ENCODE measurements at places on chromosomes 16 and 17.

- no peak for DNase-seq
These were observed at the start of gene HOXB9 for GRCh38 chr17:48626245-48627117. TSS of gene HOXB9 (minus strand) at chr17:48626358. CDS start at chr17:48626269, 89 bp downstream.

DNA sequence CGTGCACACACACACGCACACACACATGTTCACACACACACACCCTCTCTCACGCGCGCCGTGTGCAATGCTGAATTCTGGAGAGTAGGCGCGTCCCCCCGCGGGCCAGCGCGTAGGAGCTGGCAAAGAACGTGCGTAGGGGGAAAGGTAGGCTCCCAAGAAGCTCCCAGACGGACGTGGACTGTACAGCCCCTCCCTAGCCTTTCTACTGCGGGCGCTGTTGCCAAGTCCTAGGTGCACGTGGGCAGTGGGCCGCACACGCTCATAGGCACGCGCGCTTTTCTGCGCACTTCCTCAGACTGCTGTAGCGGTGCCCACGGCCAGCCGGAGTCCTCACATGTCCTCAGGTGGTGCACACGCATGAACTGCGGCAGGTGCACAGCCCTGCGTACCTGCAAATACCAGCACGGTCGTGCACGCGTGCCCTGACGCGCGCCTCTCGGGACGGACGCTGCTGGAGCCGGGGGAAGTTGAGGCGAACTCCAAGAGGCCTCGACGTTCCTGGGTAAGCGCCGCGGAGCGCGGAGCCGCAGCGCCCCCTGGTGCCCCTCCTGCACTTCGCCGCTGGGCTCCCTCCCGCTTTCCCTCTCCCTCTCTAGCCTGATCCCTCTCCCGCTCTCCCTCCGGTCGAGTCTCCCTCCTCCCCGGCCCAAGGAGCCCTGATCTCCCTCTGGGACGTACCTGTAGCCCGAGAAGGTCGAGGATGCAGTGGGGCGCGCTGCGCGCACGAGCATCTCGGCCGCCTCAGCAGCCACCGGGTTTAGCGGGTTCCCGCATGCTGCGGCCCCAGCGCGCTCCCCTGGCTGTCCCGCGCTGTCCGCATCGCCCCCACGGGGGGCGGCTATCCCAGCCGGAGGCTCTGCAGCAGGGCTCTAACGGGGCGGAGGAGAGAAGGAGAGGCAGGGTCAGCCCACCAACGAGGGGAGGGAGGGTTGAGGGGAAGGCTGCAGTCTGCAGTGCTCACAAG is 749 bp downstream of the GRIN2A start:
- DNase-seq, result peak; percentile 29

DNA sequence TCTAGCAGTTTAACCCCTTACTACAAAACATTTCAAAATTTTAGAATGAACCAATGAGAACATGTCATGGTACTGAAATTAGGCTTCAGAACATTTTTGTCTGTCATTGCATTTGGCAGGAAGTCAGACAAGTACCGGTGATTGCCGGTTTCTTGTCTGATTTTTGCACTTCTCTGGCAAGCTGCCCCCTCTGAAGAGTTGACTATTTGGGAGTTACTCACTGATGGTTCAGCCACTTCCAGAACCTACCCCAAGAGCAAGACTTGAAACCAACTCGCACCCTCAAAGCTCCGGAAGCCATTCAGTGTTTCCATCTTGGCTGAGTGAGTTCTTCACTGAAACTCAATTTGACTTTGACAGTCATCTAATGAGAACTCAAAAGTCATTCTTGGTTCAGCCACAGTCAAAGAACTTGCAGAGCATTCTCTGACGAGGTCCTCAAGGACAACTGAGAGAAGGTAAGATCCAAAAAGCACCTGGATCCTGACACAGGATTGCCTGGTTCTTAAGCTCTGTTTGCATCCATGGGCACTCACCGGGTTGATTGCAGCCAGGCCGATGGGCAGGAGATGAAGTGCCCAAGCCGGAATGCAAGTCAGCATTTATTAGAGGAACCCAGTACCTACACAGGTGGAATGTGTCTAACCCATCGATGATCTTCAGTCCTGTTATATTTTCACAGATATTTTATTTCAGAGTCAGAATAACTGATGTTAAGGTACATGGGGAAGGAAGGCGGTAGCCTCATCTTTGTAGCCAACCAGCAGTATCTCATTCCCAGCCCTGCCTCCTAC is 93.6 kb downstream of the USP22 start:
- no peak for DNase-seq

GRCh38 chr17:64378890-64379354 is 11.7 kb downstream of the PECAM1 start:
- no peak for DNase-seq

DNA sequence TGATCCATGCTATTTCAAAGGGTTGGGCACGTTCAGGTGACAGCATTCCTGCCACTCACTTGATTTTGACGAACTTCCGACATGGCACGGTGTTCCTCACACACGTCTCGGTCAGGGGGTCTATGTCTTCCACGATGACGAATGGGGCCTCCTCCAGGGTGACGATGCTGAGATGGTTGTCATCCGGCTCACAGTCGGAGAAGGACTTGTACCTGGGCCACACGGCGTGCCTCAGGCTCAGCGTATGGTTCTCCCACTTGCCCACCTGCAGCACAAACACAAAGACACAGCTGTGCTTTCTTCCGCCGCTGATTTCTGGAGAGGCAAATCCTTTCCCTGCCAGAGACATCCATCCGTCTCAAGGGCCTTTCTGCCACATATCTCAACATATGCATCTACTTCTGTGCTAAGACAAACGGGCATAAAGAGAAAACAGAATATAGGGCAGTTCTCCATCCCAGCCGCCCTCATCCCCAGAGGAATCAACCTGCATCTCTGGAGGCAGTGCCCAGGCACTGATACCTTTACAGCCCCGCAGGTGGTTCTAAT is 332.5 kb downstream of the GRIN2A start:
- no peak for DNase-seq

- DNase-seq, result no peak
These were observed 105.0 kb downstream of the ZNF778 start for GRCh38 chr16:89322321-89323119.

GRCh38 chr17:77610972-77611521 is 347.5 kb upstream of the TNRC6C start:
- no peak for DNase-seq

DNA sequence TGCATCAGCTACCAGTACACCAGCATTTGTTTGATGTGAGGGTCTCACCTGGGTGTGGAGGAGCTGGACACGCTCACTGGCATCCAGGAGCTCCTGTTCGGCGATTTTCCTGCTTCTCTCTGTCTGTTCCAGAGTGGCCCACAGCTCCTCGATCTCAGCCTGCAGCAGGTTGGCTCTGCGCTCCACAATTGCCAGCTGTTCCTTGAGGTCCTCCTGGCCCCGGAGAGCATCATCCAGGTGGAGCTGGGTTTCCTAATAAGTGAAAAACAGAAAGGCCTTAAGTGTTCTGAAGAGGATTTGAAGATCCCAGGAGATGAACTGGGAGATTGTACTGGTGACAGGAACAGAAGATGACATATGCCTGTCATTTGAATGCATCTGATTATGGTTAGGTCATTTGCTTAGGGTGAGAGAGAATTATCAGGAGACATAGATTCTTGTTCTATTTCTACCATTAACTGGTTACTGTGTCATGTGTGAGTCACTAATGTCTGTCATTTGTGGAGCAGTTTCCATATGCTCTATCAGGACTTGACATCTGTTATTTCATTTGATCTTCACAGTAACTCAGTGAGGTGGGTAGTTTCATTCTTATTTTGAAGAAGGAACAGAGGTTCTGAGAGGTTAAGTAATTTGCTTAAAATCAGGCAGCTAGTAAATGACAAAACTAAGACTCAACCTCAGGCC is 21.5 kb upstream of the MYH13 start:
- no peak for DNase-seq

- DNase-seq, result no peak
These were observed 147.7 kb upstream of the WSCD1 start for GRCh38 chr17:5922476-5922875.

DNA sequence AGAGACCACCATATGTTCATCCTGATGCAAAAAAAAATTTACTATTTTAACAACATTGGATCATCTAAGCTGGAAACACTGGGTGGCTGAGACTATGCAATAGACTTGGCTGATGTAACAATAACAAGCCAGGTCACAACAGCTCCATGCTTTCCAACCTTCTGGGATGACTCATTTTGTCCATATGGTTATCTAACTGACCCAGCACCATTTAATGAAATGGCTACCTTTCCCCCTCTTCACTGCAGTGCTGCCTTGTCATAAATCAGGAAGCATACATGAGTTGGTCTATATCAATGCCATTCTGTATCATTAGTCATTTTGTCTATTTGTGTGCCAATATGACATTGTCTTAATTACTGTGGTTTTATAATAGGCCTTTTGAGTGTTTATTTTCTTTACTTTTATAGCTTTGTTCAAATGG is 217.6 kb upstream of the KCNJ16 start:
- DNase-seq, result no peak

DNA sequence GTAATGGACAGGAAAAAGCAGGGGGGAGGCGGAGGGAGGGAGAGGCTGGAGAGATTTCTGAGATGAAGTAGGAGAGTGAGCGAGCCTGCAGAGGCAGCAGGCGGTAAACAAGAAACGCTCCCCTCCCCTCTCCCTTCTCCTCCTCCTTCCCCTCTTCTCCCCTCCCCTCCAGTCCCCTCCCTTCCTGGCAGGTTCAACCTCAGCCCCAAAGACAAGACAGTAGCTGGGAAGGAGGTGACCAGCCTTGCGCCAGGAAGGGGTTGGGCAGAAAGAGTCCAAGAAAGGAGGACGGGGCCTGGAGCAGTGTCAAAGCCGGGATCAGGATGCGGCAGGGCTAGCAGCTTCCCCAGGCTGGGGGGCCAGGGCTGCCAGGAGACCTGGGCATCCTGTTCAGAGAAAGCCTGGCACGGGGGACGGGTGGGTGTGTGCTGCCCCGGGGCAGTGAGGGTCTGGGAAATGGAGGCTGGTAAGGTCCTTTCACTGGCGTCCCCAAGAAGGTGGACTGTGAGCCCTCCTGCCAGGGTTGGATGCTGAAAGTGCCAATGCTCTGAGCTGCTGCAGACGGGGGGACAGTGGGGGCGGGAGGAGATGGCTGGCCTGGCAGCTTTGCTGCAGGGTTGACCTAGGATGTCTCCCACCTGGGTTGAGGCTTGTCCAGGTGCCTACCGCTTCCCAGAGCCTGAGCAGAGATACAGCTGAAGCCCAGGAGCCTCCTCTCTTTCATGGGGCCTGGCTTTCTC is 261.6 kb upstream of the TNRC6C start:
- no peak for DNase-seq

DNA sequence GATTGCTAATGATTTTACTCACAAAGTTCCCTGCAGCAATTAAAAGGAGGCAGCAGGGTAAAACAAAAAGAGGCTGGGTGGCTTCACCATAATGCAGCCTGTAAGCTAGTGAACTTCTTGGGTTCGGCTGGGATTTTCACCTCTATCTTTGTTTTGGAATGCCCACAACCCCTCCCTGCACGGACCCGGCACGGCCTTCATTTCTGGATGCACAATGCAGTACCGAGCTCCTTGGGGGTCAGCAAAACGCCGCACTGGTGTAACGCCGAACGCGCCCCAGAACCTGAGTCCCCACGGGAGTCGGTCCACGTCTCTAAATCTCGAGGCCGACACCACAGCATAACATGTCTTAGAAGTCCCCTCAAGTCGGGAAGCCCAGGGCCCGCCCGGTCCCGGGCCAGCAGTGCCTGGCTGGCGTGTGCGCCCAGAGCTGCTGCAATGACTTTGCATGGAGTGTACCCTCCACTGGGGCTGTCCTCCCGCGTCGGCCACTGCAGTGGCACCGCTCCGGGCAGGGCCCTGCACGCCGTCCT is 759 bp downstream of the UBE2O start:
- DNase-seq, result no peak

DNA sequence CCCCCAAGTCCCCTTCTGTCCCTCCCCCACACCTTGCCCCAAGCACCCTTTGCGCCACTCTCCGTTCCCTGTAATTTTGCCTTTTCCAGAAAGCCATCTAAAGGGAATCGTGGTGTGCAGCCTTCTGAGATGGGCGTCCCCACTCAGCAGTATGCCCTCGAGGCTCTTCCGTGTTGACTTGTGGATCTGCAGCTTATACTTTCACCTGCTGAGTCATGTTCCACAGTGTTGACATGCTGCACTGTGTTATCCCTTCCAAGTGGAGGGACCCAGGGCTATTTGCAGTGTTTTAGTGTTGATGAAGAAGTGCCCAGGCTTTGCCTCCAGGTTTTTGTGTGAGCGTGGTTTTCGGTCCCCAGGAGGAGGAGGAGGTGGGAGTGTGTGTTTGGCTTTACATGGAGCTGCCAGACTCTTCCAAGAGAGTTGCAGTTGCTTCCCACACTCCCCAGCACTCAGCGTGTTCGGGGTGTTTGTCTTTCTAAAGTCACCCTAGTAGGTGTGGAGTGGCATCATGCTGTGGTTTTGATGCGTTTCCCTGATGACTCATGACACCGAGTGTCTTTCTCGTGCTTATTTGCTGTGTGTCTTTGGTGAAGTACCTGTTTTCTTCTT is 32.1 kb upstream of the JPT2 start:
- DNase-seq, result peak; percentile 8
